ENCODE measurements at places on chromosomes 2 and 18.

GRCh38 chr2:202717598-202718310 is 83.0 kb downstream of the FAM117B start:
- no peak for DNase-seq

DNA sequence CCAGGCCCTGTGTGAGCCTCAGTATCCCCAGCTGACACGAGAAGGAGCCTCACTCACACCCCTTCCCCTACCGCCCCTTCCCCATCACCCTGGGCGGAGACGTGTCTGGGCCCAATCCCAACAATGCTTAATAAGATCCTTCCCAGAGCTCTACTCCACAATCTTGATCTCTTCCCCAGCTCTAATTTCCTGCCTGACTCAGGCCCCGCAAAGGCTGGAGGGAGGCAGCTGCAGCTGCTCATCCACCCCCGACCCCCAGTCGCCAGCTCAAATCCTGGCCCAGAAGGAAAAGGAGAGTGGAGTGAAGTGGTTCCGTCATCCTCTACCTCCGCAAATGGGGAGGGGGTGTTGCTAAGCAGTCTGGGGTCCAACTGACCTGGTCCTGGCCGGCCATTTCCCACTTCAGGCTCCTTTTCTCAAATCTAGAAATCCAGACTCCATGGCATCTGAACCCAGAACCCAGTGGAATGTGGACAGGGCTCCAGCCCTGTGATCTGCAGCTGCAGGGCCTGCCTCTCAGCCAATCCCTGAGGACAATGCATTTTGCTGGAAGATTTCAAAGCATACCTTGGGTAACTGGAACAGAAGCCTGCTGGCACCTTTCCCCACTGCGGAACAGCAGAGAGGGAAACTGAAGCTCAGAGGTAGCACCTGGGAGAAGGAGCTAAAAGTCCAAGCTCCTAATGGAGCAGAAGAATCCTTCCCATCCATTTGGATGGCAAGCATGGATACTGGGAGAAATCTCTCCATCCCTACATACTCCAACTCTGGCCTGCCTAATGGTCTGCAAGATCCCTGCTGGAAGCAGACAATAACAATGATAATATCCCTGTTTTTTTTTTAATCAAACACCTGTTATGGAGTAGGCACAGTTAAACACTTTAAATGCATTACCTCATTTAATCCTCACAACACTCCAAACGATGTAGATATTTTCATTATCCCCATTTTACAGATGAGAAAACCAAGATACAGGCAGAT is 5.6 kb upstream of the TNS1 start:
- no peak for DNase-seq

GRCh38 chr2:234394450-234394849 is 102.4 kb downstream of the ARL4C start:
- no peak for DNase-seq

DNA sequence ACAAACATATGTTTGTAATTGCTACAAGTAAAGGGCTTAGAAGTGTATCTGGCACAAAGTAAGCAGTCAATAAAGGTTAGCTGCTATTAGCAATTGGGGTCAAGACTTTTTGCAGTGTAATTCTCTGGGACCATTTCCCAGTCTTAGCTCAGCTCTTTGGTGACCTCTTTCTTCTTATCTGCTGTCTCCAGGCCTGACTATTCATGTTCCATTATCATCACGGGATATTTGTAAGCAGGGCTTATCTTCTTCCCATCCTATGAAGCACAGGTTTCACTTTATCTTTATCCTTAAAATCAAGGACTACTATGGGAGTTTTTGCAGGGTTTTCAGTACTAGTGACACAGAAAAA is 131.7 kb downstream of the DOCK10 start:
- DNase-seq, result no peak

DNA sequence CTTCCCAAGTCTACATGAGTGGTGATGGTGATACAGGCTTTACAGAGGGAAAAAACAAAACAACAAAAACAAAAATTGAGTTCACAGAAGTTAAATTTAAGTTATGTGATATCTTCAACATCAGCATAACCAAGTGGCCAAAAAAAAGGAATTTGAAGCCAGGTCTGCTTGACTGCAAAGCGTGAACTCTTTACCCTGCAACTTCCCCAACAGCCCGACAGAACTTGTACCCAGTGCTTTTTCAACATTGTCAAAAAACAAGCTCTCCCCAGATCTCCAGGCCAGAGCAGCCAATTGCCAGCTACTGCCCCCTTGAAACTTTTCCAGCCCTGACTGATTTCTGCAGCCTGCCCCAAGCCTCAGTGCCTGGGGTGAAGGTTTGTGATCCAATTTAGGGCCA is 76.7 kb downstream of the RNF144A start:
- no peak for DNase-seq

Data from stimulated activated CD8-positive, alpha-beta memory T cell treated with anti-CD3 and anti-CD28 coated beads, Interleukin-7, amount 100 ng/mL, for 4 hours (primary cell).